ENCODE measurements at places on chromosomes 5 and 9. TPM values are rescaled to one million over a fixed set of nuclear protein-coding genes. Genes with fewer than 3 reads are reported as not detected.

Gene IFNK
- 1.6 TPM for total RNA-seq

Gene NUTM2F
- 1.0 TPM for total RNA-seq

Gene IL9
- total RNA-seq = not detected

Gene EXOSC2
- total RNA-seq = 25.0 TPM

Gene LHX6
- total RNA-seq = 0.66 TPM

Gene FGFR4
- 3.4 TPM for total RNA-seq
